Amniotic stem cell (primary cell): ENCODE measurements at places on chromosomes 12 and 14.
A peak's percentile ranks its signal among the peaks of the same experiment; 100 is the strongest.

DNA sequence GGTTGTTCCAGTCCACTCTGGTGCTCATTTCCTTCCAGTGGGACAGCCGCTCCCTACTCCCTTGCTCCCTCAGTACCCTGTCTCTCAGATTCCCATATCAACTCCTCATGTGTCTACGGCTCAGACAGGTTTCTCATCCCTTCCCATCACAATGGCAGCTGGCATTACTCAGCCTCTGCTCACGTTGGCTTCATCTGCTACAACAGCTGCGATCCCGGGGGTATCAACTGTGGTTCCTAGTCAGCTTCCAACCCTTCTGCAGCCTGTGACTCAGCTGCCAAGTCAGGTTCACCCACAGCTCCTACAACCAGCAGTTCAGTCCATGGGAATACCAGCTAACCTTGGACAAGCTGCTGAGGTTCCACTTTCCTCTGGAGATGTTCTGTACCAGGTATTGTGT is 69.9 kb downstream of the RAD52 start:
- no peak for DNase-seq

DNA sequence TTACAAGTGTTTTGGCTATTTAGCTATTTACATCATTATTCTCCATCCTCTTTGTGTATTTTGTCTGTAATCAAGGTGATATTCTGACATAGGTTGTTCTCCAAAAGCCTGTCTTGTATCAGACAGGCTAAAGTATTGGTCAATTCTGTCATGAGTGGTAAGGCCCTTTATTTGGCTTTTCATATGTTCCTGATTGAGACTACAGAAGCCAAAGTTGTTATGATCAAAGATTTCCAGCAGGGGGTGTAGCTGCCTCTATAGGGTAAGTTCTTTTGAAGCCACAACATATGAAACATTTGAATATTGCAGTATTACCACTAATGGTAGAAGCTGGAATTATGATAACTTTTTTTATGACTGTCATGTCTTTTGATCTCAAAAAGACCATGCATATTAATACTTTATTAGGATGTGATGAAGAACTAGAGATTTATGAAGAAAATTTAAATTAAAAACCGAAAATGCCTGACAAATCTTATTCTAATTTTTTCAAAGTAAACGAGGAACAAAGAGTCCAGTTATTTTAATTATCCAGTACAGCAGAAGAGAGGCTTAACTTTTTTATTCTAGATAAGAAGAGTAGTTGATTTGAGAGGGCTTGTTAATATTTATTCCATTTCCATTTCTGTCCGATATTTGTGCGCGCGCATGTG is 3.4 kb upstream of the ARHGAP5 start:
- peak; percentile 61 for DNase-seq

- no peak for DNase-seq
These were observed 161.1 kb downstream of the BTG1 start for GRCh38 chr12:91984556-91984955.

- no peak for DNase-seq
These were observed 93.3 kb downstream of the RFLNA start for GRCh38 chr12:124388038-124388671.

- no peak for DNase-seq
These were observed 63.0 kb upstream of the CLMN start for GRCh38 chr14:95382747-95383146.

GRCh38 chr12:120007272-120007671 is 18.2 kb downstream of the BICDL1 start:
- DNase-seq = no peak

DNA sequence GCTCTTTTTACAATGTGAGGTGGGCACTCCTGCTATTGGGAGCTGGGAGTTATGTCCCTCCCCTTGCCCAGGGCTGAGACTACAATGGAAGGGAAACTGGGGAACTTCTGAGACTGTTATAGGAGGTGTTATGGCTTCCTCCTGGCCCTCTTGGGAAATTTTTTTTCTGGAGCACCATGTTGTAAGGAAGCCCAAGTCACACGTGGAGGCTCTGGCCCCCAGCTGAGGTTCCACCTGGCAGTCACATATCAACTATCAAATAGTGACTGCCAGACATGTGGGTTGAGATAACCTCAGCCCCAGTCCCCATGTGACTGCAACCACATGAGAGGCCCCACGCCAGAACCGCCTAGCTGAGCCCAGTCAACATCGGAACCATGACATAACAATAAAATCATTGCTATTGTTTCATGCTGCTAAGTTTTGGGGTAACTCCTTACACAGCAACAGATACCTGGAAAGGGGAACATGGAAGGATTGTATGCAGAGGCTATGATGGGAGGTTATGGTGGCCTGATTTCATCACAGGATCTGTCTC is 99.4 kb upstream of the NCOR2 start:
- no peak for DNase-seq

GRCh38 chr14:92160619-92161018 is 38.9 kb downstream of the CPSF2 start:
- DNase-seq = peak; percentile 13

GRCh38 chr12:16583969-16584745 is 21.8 kb downstream of the LMO3 start:
- DNase-seq = no peak

- DNase-seq = no peak
These were observed 90.9 kb downstream of the GALNT9 start for GRCh38 chr12:132238488-132238854.

DNA sequence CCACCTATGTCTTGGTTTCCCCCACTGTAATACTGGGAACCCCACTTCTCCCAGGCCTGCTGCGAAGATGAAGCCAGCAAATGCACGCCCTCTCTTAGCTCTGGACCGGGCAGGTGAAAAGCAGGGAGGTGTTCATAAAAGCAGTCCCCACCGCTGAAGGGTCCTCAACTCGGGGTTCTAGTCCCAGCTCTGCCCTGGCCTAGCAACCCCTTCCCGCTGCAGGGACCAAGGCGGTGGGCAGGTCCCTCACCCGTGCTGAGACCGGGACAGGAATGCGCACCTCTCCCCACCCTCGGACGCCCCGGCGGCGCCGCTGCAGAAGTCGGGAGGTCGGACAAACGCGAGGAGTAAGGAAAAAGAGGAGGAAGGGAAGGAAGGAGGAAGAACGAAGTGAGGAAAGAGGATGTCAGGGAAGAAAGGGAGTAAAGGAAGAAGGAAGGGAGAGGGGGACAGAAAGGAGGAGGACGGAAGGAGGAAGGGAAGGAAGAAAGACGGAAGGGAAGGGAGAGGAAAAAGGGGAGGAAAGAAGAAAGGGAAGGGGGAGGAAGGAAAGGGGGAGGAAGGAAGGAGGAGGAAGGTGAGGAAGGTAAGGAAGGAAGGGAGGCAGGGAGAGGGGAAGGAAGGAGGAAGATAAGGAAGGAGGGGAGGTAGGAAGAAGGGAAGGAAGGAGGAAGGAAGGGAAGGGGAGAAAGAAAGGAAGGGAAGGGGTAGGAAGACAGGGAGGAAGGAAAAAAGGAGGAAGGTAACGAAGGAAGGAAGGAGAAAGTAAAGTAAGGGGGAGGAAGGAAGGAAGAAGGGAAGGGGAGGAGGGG is 701 bp downstream of the SPRING1 start:
- DNase-seq = no peak

DNA sequence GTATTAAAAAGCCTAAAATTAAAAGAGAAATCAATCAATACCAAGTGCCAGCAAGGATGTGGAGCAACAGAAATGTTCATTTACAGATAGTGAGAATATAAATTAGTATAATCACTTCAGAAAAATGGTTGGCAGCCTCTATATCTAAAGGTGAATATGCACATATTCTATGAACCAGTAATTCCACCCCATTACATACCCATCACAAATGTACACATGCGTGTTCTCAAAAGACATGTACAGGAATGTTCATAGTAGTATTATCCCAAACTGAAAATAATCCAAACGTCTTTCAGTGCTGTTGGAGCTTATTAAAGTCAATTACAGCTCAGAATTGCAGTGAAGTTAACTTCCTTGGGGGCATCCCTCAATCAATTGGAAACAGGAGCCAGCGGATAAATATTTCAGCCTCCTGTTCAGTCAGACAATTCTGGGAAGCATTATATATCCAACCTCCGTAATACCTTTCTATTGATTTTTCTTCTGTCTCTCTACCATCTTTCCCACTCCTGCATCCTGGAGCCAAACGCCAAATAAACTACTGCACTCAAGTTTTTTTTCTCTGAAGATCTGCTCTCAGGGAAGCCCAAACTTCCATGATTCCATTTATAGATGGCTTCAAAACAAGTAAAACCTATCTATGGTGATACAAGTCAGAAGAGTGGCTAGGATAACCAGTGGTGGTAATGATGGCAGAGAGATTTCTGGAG is 45.0 kb upstream of the OR5AU1 start:
- DNase-seq = no peak

GRCh38 chr14:102652194-102652593 is 59.7 kb downstream of the RCOR1 start:
- no peak for DNase-seq

DNA sequence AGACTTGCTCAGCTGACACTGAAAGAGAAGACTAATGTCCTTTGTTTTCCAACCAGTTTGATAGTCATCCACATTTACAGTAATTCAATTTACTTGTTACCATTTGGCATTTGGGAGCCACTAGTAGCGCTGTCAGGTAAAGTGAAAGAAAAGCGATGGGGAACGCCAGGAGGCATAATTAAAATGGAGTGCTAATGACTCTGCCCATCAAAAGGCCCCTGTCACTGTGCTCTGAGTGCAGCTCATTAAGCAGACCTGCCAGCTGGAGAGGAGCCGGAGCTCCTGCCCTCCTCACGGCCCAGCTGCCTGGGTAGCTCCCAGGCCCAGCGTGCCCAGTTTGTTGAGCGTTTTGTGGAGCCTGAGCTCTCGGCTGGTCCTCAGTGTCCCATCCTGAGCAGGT is 463.6 kb upstream of the CCDC196 start:
- DNase-seq = no peak

DNA sequence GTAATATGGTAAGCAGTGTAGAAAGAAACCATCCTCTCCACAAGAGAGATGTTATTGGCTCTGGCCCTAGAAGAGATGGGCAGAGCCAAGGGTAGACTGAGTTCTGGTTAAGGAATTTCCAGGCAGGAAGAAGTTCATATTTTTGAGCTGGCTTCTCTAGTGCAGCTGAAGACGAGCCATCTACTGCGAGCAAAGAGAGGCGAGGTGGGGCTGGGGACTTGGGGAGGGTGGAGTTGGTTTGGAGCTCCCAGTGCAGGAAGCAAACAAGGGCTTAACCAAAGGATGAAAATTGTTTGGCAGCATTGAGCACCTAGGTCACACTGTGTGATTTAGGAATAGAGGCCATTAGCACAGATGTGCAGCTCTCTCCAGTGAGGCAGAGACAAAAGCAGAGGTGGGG is 239.6 kb downstream of the ZFP36L1 start:
- DNase-seq = no peak
